NCI-H82 (cell line): ENCODE measurements at places on chromosomes 1 and 21.
A peak's percentile ranks its signal among the peaks of the same experiment; 100 is the strongest.

GRCh38 chr1:161216945-161217712 lies 2.0 kb downstream of the FCER1G start:
- no peak for DNase-seq

DNA sequence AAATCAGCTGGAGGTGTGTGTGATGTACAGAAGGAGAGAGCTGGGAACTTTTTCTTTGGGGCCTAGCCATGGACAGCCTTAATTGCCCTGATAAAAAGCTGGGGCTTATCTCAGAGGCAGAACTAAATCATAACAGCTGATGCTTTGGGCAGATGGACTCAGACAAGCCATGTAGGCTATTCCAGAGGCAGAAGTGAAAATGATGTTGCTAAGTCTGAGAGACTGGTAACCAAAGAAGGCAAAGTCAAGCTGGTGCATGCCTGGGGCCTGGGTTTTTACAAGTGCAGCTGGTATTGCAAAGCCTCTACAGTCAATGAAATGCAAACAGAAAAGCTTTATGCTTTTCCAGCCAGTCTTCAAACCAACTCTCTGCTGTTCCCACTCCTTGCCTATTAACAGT lies 39.0 kb upstream of the LMX1A start:
- DNase-seq: peak; percentile 46

GRCh38 chr1:10860682-10861081 lies 64.2 kb upstream of the CASZ1 start:
- DNase-seq: no peak

GRCh38 chr1:39478126-39478915 lies 13.1 kb upstream of the BMP8A start:
- DNase-seq: no peak

DNA sequence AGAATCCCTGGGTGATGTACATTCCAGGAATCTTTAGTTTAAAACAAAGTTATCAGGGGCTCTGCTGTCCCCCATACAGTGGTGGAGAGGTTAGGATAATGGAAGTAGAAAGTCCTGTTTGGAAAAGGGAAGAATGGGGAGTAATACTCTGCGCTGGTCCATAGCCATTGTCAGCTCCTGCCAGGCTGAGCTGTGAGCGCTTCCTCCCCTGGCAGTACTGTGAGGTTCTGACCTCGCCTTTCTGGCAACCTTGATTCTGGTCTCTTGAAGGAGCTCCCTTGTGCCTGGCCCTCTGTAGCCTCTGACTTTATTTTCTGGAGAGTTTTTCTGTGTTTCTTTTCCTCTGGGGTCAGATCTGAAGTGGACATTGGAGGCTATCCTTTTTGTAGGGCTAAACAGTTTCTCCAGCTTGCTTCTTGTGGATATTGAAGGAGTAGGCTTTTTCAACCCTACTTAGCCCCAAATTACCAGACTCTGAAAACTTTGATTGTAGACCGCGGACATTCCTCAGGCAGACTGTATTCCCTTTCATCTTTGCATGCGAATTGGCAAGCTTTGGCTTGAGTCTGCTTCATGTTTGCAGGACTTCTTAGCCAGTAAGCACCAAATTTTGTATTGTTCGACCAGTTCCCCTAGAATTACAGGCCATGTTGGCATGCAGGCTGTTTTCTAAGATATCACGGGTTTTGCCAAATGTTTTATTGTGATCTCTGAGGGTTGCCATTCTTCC lies 13.8 kb downstream of the UBE4B start:
- no peak for DNase-seq

GRCh38 chr1:160987359-160988050 lies 32.9 kb upstream of the ITLN2 start:
- peak; percentile 28 for DNase-seq

GRCh38 chr1:194374649-194375048 lies 1188.2 kb upstream of the B3GALT2 start:
- no peak for DNase-seq
